ENCODE measurements at places on chromosomes 4 and X. TPM values are rescaled to one million over a fixed set of nuclear protein-coding genes. Genes with fewer than 3 reads are reported as not detected.

DNA sequence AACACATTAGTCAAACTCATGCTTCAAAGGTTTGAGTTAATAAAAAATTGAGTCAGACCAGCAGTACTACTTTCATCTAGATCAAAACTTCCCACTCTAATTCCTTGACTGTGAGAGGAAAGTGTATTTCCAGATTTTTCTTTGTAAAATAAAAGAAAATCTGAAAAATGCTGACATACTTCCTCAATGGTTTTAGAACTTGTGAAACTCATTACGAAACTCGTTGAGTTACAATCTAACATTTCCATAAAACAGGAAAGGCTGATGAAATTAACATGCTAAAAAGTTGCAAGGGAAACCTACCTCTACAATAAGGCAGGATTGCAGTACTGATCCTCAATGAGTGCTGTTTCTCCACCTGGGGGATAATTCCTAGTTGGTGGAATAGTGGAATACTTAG lies 217.8 kb upstream of the HCCS start:
- DNase-seq, result no peak

DNA sequence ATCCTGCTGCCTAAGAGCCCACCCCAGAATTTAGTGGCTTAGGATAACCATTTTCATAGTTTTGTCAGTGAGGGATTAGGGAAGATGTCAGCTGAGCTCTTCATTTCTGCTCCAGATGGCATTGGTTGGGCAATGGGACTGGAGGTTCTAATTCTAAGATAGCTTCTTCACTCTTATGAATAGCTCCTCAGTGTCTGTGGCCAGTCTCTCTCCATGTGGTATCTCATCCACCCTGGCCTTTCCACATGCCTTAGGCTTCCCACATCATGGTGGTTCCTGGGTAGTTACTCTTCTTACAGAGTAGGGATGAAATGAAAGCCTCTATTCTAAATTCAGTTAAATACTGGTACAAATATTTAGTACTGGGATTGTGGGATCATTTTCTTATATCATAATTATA lies 31.3 kb downstream of the REPS2 start:
- DNase-seq, result no peak

DNA sequence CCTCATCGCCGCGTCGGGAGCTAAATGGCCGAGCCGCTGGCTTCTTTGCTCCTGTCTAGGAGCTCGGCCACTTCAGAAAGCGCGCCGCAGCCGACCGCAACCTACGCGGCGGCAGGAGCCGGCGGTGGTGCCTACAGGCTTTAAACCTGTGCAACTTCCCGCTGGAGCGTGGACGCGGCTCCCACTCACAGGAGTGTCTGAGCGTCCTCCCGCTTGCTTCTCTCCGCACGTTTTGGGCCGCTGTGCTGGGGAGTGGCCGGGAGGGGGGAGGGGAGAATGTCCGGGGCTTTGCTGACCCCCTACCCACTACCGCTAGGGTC lies 1.0 kb downstream of the NHSL2 start:
- DNase-seq, result no peak

- DNase-seq, result no peak
Observed at GRCh38 chrX:153861151-153861550, 24.8 kb downstream of the L1CAM start.

DNA sequence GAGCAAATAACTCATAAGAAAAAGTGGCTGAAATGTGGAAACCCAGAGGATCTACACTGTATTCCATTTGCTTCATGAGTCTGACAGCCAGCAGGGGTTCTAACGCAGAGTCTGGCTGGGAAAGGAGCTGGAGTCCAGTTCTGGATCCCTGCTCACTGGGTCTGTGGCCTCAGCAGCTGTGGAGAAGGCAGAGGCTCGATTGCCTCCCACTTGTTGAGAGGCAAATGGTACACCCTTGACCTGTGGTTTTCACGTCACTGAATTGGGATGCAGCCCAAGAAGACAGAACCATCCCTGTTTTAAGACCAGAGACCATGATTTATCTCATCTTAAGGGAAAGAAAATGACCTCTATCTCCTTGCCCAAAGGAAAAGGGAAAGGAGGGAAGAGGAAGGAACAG lies 147.0 kb upstream of the NOCT start:
- no peak for DNase-seq

DNA sequence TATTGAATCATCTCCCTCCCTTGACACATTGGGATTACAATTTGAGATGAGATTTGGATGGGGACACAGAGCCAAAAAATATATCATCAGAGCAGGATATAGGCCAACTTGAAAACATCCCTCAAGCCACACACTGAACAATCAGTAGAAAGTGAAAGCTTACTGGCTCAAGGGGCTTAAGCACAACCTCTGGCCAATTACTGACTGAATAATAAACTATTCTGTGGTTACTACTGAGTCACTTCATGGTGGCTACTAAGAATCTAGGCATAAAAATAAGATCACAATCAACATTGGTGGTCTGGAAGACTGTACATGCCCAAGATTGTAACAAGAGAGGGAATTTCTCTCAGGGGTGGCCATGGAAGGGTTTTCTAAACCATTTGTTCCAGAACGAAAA lies 27.4 kb upstream of the GPR174 start:
- DNase-seq, result no peak

DNA sequence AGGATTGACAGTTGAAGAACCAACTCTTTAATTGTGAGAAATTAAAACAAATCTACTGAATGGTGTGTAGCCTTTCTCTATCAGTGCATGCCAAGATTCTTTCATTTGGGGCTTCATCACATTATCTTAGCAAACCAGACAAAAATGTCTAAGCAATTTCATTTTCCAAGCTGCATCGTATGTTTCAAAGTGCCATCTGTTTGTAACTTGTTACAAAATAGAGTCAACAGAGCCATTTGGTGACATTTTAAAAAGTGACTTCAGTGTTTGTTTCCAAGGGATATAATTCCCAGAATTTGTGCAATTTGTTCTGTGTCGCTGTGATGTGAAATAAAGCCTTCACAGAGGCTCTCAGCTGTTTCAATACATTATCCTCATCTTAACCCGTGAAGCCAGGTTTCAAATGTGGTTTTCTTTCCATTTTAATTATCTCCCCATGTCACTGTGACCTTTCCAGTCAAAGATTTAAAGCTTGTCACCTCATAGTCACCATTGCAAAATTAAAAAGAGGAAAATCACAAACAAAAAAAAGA lies 46.0 kb upstream of the C1QTNF7 start:
- no peak for DNase-seq

DNA sequence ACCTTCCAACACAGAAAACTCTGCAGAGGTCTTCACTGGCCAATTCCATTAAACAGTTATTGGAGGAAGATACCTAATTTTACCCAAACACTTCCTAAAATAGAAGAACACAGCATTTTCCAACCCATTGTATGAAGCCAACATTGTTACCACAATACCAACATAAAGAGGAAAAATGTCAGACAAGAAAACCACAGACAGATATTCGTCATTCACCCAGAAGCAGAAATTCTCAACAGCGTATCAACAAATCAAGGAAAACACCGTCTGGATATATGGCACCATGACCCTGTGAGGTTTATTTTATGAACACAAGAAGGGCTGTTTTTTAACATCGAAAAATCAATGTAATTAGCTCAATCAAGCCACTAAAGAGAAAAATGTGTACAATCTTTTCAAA lies 255.6 kb downstream of the ASMT start:
- no peak for DNase-seq

DNA sequence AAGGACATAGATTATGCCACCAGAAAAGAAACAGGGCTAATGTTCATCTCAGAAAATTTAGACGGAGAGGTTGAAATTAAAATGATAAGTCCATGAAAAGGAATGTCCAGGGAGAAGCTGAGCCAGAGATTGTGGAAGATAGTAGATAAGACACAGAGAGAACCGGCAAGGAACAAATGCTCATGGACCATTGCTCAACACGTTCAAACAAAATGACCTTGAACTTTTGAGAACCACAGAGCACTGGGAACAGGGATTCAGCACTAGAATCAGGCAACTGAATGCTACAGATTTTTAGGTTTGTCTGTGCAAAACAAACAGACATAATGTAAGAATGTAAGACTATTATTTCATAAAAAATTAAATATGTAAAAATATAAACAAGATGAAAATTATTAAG lies 206.3 kb downstream of the PDGFC start:
- DNase-seq, result no peak

- no peak for DNase-seq
Observed at GRCh38 chrX:137587151-137587550, 21.2 kb downstream of the ZIC3 start.

The ASB12 gene
- 25.2 TPM for polyA plus RNA-seq

The TMEM33 gene
- 20.2 TPM for polyA plus RNA-seq

The RP2 gene
- 10.9 TPM for polyA plus RNA-seq

The CENPVL2 gene
- not detected for polyA plus RNA-seq

The HERC6 gene
- polyA plus RNA-seq, result 2.1 TPM

The PPBP gene
- polyA plus RNA-seq, result 2.5 TPM
